ENCODE measurements at places on chromosomes 7 and 10.

- no peak for DNase-seq
Measured at GRCh38 chr7:17546592-17546991, 248.1 kb downstream of the AHR start.

GRCh38 chr7:101119876-101120275 lies 7.0 kb upstream of the SERPINE1 start:
- DNase-seq = no peak

- no peak for DNase-seq
Measured at GRCh38 chr10:96949039-96949683, 117.1 kb downstream of the LCOR start.

DNA sequence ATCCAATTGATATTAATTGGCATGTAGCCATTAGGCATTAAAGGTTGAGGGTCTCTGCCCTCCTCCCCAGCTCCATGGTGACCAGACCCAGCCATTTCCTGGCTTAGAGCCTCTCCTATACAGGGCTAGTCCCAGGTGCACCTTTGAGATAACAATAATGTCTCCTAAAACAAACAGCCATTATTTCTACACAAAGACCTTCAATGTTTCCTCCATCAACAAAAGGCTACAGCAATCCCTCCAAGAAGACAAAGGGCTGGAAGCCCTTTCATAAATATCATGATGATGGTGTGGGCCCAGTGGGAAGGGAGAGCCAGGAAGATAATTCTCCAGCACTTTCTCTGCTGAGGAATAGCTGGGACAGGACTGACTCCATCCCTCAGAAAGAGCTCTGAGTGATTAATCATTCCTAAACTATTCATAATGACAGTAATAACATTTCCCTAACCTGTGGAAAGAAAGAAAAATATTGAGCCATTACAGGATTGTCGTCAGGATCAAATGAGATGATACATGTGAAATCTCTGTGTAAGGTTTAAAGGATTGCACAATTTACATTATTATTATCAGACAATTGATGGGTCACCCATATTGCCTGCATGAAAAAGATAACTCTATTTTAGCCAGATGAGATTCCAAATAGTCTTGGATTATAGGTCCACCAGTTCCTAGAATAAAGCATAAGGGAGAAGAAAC lies 10.2 kb downstream of the PKD2L1 start:
- no peak for DNase-seq

DNA sequence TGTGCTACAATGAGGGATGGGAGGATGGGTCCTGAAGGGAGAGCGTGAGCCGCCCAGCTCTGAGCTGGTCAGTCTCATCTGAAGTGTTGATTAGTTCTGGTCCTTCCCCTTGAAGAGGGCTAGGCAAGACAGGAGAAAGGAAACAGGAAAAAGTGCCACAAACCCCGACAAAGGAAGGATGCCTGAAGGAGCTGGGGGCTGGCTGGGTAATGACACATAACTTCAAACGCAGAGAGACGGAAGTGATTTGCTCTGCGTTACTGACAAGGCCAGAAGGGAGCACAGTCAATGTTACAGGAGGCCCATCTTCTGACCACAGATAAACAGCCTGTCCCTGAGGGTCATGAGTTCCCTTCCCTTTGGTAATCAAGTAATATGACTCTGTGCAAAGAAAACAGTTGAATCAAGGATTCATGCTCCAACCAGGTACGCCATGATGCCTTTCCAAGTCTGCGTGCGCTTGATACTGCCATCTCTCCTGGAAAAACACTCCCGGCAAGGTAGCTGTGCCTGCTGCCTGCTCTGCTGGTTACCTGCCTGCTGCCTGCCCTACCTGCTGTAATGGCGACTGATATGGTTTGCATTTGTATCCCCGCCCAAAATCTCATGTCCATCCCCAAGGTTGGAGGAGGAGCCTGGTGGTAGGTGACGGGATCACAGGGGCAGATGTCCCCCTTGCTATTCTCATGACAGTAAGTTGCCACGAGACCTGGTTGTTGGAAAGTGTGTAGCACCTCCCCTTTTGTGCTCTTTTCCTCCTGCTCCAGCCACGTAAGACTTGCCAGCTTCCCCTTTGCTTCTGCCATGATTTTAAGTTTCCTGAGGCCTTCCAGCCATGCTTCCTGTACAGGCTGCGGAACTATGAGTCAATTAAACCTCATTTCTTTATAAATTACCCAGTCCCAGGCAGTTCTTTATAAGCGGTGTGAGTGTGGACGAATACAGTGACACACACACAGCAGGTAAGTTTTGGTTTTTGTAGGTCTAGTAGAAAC lies 57.9 kb downstream of the GRB10 start:
- DNase-seq = no peak

- DNase-seq = no peak
Measured at GRCh38 chr7:88184848-88185304, 35.0 kb downstream of the SRI start.

GRCh38 chr10:44380829-44381600 lies 3.9 kb downstream of the CXCL12 start:
- no peak for DNase-seq

DNA sequence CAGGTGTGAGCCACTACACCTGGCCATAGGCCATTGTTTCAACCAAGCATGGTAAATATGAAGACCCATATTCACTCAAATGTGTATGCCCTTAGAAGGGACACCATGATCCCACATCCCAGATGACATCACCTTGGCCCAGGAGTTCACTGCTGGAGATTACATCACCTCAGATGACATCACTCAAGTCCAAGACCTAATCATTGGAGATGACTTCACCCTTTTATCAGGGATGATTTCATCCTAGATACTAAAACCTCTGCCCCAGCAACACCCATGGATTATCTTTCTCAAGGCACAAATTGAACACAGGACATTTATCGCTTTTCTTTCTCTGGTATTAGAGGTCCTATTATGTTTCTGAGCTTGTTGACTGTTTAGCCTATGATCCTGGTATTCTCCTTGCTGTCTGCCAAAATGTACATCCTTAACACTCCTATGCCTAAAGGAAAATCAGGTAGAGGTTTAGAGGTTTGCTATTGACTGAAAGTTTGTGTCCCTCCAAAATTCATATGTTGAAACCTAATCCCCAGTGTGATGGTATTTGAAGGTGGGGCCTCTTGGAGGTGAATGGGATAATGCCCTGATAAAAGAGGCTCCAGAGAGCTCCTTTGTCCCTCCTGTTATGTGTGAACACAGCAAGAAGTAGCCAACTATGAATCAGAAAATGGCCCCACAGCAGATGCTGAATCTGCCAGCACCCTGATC lies 9.8 kb upstream of the CYP2C18 start:
- no peak for DNase-seq

- DNase-seq = peak; percentile 4
Measured at GRCh38 chr7:128703609-128704241, 31.6 kb downstream of the GARIN1A start.

DNA sequence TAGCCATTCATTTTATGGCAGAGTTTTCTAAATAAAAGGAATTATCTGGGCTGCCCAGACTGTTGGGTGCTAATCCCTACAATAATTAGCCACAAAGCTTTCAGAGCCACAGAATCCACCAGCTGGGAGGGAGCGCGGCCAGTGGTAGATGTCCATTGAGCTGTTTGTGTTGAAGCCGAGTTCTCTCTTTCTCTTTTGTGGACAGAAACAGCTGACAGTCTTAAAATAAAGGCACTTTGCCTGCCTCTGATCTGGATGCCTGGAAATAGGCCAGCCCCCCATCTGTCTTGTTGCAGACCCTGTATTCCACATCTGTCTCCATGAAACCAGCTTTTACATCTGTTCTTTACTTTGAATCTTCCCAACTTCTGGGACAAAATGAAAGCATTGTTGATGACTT lies 66.1 kb downstream of the MTPN start:
- DNase-seq = no peak

- no peak for DNase-seq
Measured at GRCh38 chr10:43040482-43041256, 36.2 kb upstream of the RET start.

- no peak for DNase-seq
Measured at GRCh38 chr7:31190906-31191305, 138.8 kb downstream of the ADCYAP1R1 start.

DNA sequence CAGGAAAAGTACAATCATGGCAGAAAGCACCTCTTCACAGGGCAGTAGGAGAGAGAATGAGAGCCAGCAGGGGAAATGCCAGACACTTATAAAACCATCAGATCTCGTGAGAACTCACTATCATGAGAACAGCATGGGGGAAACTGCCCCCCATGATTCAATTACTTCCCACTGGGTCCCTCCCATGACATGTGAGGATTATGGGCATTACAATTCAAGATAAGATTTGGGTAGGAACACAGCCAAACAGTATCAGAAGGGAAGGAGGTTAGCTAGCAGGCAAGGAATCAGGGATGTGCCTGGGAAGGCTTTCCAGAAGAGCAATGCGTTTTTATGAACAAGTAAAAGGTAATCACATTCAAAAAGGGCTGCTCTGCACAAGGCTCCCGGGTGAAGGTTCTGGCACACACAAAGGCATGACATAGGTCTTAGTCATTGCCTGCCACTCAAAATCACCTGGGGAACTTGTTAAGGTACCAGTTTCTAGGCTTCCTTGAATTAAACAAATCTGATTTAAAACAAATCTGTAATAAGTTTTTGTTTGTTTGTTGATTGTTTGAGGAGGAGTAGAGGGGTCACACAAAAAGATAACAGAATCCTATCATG lies 40.9 kb downstream of the BMPER start:
- no peak for DNase-seq

- DNase-seq = peak; percentile 9
Measured at GRCh38 chr7:76234931-76235441, 33.3 kb downstream of the SRRM3 start.

DNA sequence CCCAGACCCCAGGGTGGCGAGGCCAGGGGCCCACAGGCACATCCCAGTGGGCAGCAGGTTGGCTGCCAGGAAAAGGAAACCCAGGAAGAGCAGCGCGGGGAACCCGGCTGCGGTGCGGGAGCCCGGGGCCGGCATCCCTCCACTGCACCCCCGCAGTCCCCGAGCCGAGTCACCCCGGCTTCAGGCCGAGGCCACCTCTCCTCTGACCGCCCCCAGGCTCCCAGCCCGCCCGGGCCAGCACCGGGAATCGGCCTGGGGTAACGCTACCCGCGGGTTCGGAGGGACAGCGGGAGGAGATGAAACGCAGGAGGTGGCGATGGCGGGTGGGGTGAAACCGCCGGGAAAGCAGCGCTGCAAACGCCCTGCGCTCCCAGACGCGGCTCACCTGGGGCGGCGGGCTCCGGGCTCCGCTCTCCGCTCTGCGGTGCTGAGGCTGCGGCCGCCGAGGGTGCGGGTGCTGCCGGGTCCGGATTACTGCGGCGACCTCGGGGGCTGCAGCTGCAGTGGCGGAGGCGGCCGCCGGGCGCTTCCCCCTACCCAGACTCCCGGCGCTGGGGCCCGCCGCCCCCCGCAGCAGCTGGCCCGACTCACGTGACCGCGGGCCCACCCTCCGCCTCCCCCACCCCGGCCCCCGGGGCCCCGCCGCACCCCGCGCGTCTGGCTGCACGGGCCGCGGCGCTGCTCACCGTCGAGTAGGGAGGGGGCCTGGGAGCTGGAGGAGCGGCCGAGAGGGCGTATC lies at the start of gene SCRN1:
TSS of gene SCRN1 (minus strand) at position 545 of the 739 bp plus-strand sequence. CDS start 20,734 bp downstream, outside the sequence.
- DNase-seq = peak; percentile 61

- DNase-seq = peak; percentile 2
Measured at GRCh38 chr10:5413012-5413938, 918 bp downstream of the NET1 start.

DNA sequence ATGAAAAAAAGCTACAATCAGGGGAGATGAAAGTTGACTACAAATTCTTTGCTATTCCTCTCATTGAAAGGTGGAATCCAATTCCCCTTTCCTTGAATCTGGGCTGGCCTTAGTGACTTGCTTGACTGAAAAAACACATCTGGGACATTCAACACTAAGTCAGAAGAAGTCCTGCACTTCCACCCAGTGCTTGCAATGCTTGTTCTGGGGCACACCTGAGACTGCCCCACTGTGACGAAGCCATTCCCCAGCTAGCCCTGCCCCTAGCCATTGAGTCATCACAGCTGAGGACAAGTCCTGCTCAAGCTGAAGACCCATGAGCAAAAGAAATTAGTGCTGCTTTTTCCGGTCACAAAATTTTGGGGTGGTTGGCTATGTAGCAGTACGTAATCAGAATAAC lies 19.2 kb upstream of the GRID1 start:
- no peak for DNase-seq

- no peak for DNase-seq
Measured at GRCh38 chr10:67788028-67788886, 49.7 kb downstream of the DNAJC12 start.
